Mesothelial cell of epicardium (in vitro differentiated cells): ENCODE measurements at places on chromosomes 6 and 20. TPM values are rescaled to one million over a fixed set of nuclear protein-coding genes. Genes with fewer than 3 reads are reported as not detected.

Gene SAMD10
- total RNA-seq = 10.3 to 11.7 TPM (median 11.4 TPM) in 3 replicates

Gene GJA10
- total RNA-seq = not detected in 3 replicates

DNA sequence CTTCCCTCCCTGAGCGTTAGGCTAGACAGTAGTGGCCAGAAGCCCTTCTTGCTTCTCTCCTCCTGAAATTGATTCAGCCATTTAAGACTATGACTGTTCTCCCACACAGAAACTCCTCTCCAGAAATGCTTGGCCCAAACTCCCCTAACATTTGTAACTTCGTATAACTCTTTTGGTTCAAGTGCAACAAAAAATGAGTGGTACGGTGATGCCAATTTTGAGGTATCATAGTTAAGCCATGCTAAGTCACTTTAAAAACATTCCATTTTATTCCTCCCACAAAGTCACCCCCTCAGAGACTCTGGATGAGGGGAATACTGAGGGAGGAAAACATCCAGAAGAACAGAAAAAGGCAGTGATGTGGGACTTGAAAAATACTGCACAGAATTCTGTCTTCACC lies 21.1 kb upstream of the ROS1 start:
- no peaks in the 10 kb centered on the region for H3K36me3 ChIP-seq
- no peaks in the 10 kb centered on the region for H3K27me3 ChIP-seq
- DNase-seq = no peak
- H3K4me3 ChIP-seq = no peak overlapping the region
- no peak overlapping the region for H3K27ac ChIP-seq

GRCh38 chr6:73980096-73980495 lies 284.1 kb downstream of the CD109 start:
- H3K4me3 ChIP-seq = no peak overlapping the region
- no peak for DNase-seq
- peaks cover 4% of the 10 kb centered on the region for H3K4me1 ChIP-seq
- H3K27me3 ChIP-seq = peaks cover 2% of the 10 kb centered on the region

GRCh38 chr20:12504779-12505178 lies 504.0 kb upstream of the SPTLC3 start:
- no peaks in the 10 kb centered on the region for H3K36me3 ChIP-seq
- no peak for DNase-seq
- peaks cover 2% of the 10 kb centered on the region for H3K27me3 ChIP-seq

DNA sequence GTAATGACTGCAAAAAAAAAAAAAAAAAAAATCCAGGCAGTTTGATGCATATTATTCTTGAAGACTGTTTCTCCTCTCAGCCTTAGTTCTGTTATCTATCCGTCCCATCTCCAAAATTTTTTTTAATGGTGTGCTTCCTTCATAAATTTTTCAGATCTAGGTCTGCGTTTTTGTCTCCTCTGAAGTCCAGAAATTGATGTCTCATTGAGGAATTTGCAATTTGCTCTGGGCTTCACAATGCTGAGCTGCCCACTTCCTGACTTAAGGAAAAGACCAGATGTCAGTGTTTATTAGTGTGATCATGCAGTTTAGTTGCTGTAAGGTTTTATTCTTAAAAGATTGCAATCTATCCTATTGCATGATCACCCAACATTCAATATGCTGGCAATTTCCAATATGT lies 297.6 kb downstream of the ZNF217 start:
- H3K27me3 ChIP-seq = no peaks in the 10 kb centered on the region
- peaks cover 24% of the 10 kb centered on the region for H3K4me1 ChIP-seq
- peaks cover 6% of the 10 kb centered on the region for H3K36me3 ChIP-seq
- H3K4me3 ChIP-seq = no peak overlapping the region
- no peak overlapping the region for H3K27ac ChIP-seq
- DNase-seq = no peak

GRCh38 chr20:13183005-13183404 lies 38.1 kb upstream of the ISM1 start:
- DNase-seq = no peak
- H3K27ac ChIP-seq = no peak overlapping the region
- H3K4me1 ChIP-seq = no peaks in the 10 kb centered on the region
- H3K27me3 ChIP-seq = peaks cover 8% of the 10 kb centered on the region

DNA sequence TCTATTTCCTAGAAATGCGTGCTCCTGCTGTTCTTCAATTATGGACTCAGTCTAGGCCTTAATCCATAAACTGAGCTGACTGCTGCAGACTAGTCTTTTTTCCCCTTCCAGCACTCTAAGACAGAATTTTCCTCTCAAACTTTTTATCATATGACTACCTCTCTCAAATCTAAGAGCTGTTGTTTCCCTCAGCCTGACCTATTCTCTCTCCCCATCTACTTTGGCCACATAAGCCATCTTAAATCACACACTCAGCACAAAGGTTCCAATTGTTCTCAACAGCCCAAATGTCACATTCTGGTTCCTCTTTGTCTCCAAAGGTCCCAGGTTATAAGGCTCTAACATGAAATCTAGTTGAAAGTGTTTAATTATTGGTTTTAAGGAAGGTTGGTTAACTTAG lies 85.2 kb downstream of the PRSS35 start:
- H3K27ac ChIP-seq = peak overlapping the region; percentile 16
- H3K36me3 ChIP-seq = no peaks in the 10 kb centered on the region
- no peaks in the 10 kb centered on the region for H3K27me3 ChIP-seq
- peaks cover 17% of the 10 kb centered on the region for H3K4me1 ChIP-seq
- DNase-seq = no peak
- H3K4me3 ChIP-seq = no peak overlapping the region

- no peak for DNase-seq
- no peaks in the 10 kb centered on the region for H3K36me3 ChIP-seq
- H3K27me3 ChIP-seq = peaks cover 3% of the 10 kb centered on the region
- peak overlapping the region; percentile 84 for H3K27ac ChIP-seq
- H3K4me3 ChIP-seq = no peak overlapping the region
Observed at GRCh38 chr6:44234101-44235025, 11.0 kb downstream of the SLC29A1 start.

DNA sequence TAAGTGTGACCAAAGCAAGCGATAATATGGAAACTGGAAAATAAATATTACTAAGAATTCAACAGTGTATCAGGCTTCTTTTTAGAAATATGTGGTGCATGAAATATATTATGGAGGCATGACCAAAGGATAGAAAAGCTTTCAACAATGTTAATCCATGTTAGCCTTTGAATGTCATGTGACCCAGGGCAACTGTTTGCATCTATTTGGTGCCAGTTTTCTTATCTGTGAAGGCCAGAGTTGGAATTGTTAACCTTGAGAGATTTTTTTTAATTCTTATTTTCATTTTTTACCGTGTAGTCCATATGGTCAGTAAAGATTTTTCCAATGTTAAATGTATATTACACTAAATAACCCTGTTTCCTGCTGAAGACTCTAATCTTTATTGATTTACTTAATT lies 411.1 kb downstream of the BCKDHB start:
- no peak for DNase-seq
- H3K4me3 ChIP-seq = no peak overlapping the region
- H3K27ac ChIP-seq = no peak overlapping the region
- peaks cover 9% of the 10 kb centered on the region for H3K4me1 ChIP-seq
- H3K27me3 ChIP-seq = peaks cover 13% of the 10 kb centered on the region

- peaks cover 45% of the 10 kb centered on the region for H3K4me1 ChIP-seq
- H3K27me3 ChIP-seq = no peaks in the 10 kb centered on the region
- H3K36me3 ChIP-seq = peaks cover 18% of the 10 kb centered on the region
- DNase-seq = no peak
- peak overlapping the region; percentile 86 for H3K4me3 ChIP-seq
Observed at GRCh38 chr6:4017834-4018170, 61.1 kb downstream of the FAM217A start.

DNA sequence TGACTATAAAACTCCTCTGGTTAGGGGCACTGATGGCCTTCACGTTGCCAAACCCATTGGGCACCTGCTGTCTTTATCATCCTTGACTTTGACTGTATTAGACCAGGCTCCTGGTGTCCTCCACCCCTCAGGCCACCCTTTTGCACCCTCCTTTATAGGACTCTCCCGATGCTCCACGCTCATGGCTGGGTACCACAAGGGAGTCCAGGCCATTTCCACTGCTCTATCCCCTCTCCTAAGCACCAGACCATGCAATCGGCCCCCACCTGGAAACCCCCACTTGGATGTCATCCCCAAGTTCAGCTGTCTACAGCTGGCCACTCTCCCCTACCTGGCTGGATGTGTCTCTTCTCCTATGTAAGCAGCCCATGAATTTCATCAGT lies 115.2 kb downstream of the TOX2 start:
- H3K27me3 ChIP-seq = peaks cover 71% of the 10 kb centered on the region
- no peak for DNase-seq
- H3K27ac ChIP-seq = no peak overlapping the region
- no peaks in the 10 kb centered on the region for H3K4me1 ChIP-seq
- no peak overlapping the region for H3K4me3 ChIP-seq

GRCh38 chr6:71967436-71967835 lies 81.1 kb downstream of the RIMS1 start:
- H3K36me3 ChIP-seq = no peaks in the 10 kb centered on the region
- H3K27me3 ChIP-seq = peaks cover 3% of the 10 kb centered on the region
- no peak overlapping the region for H3K27ac ChIP-seq
- no peak overlapping the region for H3K4me3 ChIP-seq

DNA sequence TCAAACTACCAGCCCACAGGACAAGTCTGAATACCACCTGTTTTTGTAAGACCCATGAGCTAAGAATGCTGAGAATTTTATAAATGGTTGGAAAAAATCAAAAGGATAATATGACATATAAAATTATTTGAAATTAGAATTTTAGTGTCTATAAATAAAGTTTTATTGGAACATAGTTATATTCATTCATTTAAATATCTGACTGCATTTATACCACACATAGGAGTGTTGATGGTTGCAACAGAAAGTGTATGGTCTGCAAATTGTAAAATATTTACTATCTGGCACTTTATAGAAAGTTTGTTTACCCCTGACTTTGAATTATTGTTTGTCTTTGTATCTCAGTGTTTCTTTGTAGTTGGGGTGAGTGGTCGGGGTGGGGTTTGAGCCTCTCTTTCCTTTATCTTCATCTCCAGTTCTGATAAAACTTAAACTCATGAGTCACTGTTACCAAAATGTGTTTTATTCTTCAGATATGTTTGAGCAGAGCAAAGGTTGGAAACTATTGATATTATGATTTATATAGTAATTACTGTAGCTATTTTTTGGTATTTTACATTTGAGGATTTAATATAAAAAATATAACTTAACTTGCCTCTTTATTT lies 55.5 kb downstream of the CD2AP start:
- peak overlapping the region; percentile 61 for H3K27ac ChIP-seq
- no peak for DNase-seq
- H3K27me3 ChIP-seq = no peaks in the 10 kb centered on the region
- no peak overlapping the region for H3K4me3 ChIP-seq
- peaks cover 21% of the 10 kb centered on the region for H3K36me3 ChIP-seq

DNA sequence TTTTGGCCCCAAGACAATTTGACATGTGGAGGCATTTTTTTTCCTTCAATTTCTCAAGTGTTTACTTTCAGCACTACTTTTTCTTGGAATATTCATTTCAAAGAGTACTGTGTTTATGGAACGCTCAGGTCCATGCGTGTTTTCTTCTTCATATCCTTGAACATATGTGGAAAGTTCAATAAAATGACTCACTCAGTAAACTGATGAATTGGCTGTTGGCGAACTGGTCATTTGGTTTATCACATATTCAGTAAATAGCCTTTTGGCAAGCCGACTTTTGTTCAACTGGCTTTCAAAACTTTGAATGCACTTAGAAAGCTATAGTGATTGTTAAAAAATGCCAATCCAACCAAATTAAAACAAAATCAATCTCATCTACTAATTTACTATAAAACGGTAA lies 964.6 kb upstream of the SLC35B3 start:
- no peak overlapping the region for H3K4me3 ChIP-seq
- H3K4me1 ChIP-seq = peaks cover 20% of the 10 kb centered on the region
- H3K27me3 ChIP-seq = no peaks in the 10 kb centered on the region
- H3K27ac ChIP-seq = no peak overlapping the region

- H3K27me3 ChIP-seq = no peaks in the 10 kb centered on the region
- H3K27ac ChIP-seq = no peak overlapping the region
- H3K36me3 ChIP-seq = no peaks in the 10 kb centered on the region
- DNase-seq = no peak
- H3K4me1 ChIP-seq = peaks cover 38% of the 10 kb centered on the region
Observed at GRCh38 chr6:45478240-45478639, 100.5 kb upstream of the SUPT3H start.

- DNase-seq = no peak
- no peaks in the 10 kb centered on the region for H3K36me3 ChIP-seq
- no peaks in the 10 kb centered on the region for H3K4me1 ChIP-seq
- H3K27ac ChIP-seq = no peak overlapping the region
Observed at GRCh38 chr6:67248077-67248476, 1387.0 kb upstream of the ADGRB3 start.

DNA sequence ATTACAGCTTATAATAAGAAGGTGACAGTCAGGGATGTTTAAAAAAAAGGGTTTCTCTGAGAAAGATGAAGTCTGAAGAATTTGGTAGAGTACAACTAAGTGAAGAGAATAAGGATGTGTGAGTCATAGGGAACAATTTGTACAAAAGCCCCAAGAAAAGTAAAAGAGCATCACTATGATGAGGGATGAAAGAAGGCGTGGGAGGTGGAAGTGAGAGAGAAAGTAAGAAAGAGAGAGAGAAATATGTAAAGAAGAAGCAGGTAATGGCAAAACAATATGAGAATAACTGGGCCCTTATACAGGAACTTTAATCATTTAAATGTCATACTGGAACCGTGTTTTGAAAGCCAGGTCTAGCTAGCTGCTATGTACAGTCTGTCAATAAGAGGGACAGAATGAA lies 179.4 kb downstream of the ASCC3 start:
- no peak overlapping the region for H3K4me3 ChIP-seq
- no peaks in the 10 kb centered on the region for H3K4me1 ChIP-seq
- no peaks in the 10 kb centered on the region for H3K27me3 ChIP-seq
- DNase-seq = no peak
- no peak overlapping the region for H3K27ac ChIP-seq

DNA sequence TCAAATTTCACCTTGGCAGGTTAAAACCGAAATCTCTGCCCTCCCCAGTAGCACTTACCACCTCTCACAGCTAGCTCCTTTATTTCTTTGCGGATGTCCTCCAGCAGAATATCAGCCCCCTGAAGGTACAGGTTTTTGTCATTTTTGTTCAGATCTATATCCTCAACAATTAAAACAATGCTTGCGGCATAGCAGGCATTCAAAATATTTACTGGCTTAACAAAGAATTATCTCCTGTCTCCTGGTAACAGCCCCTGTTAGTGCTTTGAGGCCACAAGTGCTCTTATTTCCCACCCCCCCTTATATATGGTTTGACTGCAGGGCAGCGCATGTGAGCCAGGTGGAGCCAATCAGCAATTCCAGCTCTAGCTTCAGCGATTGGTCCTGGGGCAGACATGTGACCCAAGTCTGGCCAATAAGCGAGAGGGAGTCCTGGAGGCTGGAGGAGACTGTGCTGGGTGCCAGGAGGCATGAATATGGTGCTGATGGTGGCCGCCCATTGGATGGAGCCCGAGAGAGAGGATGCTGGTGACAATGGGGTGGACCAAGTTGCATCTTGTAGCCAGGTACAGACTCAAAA lies 21.0 kb downstream of the SULF2 start:
- no peak overlapping the region for H3K27ac ChIP-seq
- no peak for DNase-seq
- peaks cover 4% of the 10 kb centered on the region for H3K27me3 ChIP-seq
- peaks cover 4% of the 10 kb centered on the region for H3K36me3 ChIP-seq
- peaks cover 31% of the 10 kb centered on the region for H3K4me1 ChIP-seq
- no peak overlapping the region for H3K4me3 ChIP-seq

- H3K4me3 ChIP-seq = no peak overlapping the region
- H3K36me3 ChIP-seq = no peaks in the 10 kb centered on the region
- H3K27me3 ChIP-seq = peaks cover 9% of the 10 kb centered on the region
- H3K4me1 ChIP-seq = no peaks in the 10 kb centered on the region
- DNase-seq = no peak
Observed at GRCh38 chr6:160417146-160417545, 69.0 kb downstream of the SLC22A3 start.
